ENCODE measurements at places on chromosomes 1 and 21. TPM values are rescaled to one million over a fixed set of nuclear protein-coding genes. Genes with fewer than 3 reads are reported as not detected.
A peak's percentile ranks its signal among the peaks of the same experiment; 100 is the strongest.

DNA sequence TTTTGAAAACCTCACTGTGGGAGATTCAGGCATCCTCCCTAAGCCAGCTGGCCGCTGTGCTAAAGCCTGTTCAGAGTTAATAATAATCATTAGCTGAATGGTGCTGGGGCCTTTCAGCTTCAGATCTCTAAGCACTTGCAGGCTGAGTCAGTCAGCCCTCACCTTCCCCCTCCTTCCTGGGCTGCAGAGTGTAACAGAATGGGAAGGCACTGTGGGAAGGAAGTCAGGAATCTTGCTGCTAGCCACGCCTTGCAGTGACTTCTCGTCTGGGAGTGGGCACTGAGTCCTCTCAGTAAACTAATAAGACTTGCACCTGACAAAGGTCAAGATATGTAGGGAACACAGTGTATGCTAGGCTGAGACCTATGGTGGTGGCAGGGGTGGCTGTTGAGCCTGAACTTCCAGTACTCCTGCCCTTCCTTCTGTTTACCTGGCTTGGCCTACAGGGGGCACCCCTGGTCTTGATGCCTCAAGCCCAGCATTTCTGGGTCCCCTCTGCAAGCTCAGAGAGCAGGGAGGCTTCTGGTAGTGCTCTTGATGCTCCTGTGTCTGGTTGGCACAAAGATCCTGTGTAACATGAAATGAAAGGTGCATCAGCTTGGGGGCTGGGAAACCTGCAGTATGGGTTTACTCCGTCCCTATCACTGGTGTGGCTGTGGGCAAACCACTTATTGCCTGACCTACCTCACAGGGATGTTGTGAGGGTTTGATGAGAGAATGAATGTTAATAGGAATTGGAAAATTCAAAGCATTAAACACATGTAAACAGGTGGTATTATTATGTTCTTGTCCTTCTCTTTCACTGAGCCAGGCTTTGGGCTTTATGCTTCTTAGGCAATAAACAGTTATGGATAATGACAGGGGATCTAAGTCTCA lies 6.0 kb downstream of the CYB561D1 start:
- DNase-seq: no peak

DNA sequence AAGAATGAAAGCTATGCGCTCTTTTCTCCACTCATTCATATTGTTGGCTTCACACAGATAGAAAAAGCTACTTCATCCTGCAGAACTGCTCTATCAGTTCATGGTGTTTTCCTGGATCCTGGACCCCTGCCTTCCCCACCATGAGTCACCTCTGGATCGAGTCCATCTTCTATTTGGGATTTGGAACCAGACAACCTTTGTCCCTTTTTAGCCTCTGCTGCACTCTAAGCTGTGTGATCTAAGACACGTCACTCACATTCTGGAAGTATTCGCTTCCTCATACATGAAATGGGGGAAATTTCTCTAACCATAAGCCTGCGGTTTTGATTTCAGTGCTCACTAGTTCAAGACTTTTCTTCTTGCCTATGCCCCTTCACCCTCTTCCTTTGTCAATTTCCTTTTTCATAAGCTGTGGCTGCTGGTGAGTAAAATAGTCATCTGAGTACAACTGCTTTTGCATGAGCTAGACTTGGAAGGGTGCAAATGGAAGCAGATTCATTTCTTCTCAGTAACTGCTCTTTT lies 14.1 kb upstream of the DEGS1 start:
- DNase-seq: no peak

GRCh38 chr21:28138272-28138671 lies 854.4 kb downstream of the LTN1 start:
- DNase-seq: no peak

DNA sequence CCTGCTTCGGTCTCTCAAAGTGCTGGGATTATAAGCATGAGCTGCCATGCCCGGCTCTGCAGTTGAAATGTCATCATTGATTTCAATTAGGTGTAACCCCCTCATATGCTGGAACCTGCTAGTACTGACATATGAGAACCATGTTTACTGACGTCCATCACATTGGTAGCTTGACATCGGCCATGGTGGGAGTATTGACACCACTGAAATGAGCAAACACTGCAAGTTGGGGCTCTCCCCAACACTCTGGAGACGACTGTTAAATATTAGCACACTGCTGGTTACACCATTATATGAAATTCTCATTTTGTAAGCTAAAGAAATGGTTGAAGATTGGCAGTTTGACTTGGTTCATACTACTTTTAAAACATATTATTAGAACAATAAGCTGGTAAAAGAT lies 63.7 kb downstream of the CNST start:
- no peak for DNase-seq

Gene EXO1
- polyA plus RNA-seq: 14.4 TPM

DNA sequence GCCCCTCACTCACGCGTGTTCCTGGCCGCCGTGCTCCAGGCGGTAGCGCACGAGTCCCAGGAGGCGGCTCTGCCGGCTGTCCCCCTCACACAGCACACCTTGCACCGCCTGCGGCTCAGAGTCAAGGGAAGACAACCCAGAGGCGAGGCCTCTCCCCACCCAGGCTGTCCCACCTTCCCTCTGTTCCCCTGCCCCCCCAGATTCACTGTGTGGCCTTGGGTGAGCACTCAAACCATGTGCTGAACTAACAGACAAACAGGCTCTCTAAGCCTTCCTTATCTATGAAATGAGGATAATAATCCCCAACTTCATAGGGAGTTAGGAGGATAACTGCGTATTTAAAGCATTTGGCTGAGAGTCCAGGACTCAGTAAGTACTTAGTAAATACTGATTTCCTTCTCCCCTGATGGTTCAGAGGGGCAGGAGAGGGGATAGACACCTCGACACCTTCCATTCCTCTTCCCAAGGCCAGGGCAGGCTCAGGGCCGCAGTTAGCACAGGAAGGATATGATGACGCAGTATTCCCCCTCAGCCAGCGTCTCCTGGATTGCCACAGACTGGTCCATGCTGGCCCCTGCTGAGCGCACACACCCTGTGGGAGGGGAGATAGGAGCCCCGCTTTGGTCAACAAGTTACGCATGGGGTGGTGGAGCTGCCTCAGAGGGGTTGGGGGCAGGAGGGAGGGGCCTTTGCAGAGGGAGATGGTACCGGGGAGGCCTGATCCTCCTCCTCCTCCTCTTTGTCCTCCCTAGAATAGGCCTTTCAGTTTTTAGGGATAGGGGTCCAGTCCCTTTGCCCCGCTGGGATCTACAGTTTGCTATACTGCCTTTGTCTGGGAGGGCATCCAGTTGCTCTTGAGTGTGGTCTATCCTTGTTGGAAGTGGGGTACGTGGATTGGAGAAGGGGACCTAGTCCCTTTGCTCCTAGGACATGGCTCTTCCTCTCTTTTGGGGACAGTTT lies 830 bp downstream of the INPP5B start:
- DNase-seq: peak; percentile 71

DNA sequence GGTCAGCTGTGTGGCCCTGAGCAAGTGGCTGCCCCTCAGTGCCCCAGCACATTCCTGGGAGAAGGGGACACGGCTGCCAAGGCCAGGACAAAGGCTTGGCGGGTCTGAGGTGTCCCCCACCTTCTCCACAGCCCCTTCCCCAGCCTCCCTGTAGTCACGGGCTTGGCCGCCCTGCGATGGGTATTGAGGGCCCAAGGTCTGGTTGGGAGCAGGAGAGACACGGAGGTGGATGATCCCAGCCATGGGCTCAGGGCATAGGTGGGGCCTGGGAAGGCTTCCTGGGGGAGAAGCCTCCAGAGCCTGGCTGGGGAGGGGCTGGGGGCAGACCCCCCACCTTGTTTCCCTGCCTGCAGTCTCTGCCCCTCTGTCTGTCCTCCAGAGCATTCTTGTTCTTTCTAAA lies 27.0 kb downstream of the TTC39A start:
- no peak for DNase-seq

Gene CD48
- 10.3 TPM for polyA plus RNA-seq

Gene ILDR2
- 0.41 TPM for polyA plus RNA-seq

Gene CD101
- 2.1 TPM for polyA plus RNA-seq

DNA sequence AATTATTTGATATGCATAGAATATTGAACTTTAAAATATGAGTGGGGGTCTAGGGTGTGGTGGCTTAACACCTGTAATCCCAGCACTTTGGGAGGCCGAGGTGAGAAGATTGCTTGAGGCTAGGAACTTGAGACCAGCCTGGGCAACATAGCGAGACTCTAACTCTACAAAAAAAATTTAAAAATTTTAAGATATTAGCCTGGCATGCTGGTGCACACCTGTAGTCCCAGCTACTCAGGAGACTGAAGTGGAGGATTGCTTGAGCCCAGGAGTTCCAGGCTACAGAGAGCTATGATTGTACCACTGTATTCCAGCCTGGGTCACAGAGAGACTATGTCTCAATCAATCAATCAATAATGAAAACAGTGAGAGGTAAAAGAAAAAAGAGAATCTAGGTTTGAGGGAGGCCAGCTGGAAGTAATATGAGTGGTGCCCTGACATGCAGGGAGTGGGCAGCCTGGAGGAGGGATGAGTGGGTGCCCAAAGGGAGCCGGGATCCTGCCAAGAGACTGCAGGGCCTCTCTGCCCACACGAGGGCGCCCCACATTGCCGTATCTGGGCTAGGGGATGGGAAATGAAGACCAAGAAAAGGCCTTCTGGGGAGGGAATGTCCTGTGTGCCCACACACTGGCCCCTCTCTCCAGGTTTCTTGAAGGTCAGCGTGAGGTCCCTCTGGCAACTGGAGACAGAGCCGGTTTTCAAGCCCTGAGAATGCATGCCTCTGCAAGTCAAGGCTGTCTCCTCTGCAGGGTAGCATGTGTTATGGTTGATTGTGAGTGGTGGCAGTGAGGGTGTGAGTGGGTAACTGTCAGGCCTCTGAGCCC lies 93.9 kb upstream of the PPM1J start:
- DNase-seq: peak; percentile 71

GRCh38 chr1:184027826-184028695 lies 9.5 kb downstream of the COLGALT2 start:
- no peak for DNase-seq

Gene HFM1
- 11.1 TPM for polyA plus RNA-seq

Gene KIF2C
- polyA plus RNA-seq: 17.8 TPM

DNA sequence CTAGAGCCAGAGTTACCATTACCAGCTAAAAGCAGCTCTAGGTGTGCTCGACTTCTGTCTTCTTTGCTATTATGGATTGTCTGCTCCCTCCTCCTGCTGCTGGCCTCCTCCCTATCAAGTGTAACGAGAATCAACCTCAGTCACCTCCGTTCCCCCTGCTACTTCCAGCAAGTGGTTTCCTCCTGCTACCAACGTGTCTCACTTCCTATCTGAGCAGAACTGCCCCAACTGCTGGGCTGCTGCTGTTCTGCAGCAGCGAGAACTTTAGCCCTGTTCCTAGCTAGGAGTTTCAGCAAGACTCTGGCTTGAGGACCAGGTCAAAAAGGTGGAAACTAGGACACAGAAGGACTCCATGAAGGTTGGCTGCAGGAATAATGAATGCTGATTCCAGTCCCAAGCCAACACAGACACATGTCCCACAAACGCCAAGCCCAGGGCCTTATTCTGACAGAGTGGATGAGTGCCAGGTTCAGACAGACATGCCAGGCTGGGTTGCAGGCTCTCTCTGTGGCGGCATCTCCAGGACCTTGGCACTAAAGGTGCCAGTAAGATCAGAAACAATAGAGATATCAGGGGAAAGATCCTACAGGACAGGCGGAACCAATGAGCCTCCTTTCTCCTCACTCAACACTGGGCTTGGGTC lies 46.9 kb downstream of the CD34 start:
- DNase-seq: no peak

Gene CD2
- polyA plus RNA-seq: 0.20 TPM

DNA sequence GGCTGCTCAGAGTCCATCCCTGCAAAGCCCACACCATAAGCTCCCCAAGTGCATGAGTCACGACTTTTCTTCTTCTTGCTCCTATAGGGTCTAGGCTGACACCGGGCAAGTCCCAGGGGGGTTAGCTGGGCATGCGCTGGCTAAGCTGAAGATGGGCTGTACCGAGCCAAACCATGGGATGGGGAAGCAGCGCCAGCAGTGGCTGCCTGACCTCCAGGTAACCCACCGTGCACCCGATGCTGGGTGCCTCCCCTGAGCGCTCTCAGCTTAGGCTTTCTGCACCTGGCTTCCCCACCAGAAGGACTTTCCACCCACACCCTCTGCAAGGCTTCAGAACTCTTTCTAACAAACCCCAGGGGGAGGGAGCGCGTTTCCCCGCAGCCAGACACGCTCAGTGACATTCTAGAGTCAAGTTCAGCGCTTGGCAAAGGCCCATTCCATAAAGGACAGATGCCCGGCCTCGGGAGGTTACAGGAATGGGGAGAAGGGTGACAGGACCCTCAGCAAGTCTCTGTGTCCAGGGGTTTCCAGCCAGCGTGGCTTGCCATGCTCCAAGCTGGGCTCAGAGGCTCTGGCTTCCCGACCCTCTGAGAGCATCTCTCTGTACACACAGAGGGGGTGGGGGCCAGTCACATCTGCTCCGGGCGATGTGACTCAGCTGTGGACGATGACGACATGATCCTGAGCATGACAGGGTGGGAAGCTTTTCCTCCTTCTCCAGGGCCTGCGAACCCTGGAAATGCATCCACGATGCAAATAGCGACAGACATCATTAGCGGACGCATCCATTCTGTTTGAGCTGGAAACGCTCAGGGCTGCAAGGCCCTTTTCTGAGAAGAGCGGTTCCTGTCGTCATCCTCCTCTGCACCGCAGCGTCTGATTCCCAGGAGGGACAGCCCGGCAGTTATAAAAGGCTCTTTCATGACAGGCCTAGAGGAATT lies 107.8 kb downstream of the SIK1 start:
- peak; percentile 52 for DNase-seq

Gene KLHDC8A
- 1.3 TPM for polyA plus RNA-seq

Gene PYGO2
- polyA plus RNA-seq: 41.1 TPM

Gene CSF3R
- polyA plus RNA-seq: 11.3 TPM

GRCh38 chr21:41616031-41616591 lies 108.2 kb upstream of the TMPRSS2 start:
- DNase-seq: no peak

Gene NES
- 81.8 TPM for polyA plus RNA-seq

GRCh38 chr1:15531003-15531402 lies 4.4 kb downstream of the DNAJC16 start:
- no peak for DNase-seq

DNA sequence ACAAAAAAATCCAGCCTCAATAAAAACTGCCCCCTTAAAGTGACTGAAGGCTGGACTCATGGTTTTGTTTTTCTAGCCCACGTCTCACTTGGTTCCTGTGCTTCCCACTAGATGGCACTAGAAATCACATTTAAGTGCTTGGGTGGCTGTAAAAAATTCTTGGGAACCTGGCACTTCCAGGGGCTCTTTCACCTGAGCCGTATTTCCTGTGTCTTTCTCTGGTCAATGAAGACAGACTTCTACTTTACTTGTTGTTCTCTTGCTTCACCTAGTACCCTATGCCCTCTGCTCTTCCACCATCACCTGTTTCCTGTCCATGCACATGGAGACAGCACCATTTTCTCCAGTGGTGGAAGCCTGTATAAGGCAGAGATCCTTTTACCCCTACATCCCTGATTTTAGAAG lies 20.0 kb downstream of the METTL13 start:
- peak; percentile 51 for DNase-seq

GRCh38 chr21:33212159-33212851 lies 17.4 kb upstream of the IFNAR2 start:
- no peak for DNase-seq

DNA sequence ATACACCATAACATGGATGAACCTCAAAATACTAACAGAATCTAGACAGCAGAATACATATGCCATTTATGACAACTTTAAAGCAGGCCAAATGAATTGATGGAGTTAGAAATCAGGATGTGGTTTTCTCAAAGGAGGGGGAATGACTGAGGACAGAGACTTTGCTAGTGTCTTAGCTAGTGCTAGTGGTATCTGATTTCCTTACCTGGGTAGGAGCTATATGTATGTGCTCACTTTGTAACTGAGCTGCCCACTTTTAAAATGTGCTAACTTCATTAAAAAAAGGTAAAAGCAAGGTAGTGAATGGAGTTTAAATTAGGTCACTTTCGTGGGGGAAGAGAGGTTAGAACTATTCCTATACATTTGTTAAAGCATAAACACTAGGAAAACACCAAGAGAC lies 2.6 kb downstream of the GTF2B start:
- no peak for DNase-seq
